ENCODE measurements at places on chromosomes 13 and 19.

- no peak for DNase-seq
Observed at GRCh38 chr19:10173527-10173926, 21.2 kb downstream of the DNMT1 start.

DNA sequence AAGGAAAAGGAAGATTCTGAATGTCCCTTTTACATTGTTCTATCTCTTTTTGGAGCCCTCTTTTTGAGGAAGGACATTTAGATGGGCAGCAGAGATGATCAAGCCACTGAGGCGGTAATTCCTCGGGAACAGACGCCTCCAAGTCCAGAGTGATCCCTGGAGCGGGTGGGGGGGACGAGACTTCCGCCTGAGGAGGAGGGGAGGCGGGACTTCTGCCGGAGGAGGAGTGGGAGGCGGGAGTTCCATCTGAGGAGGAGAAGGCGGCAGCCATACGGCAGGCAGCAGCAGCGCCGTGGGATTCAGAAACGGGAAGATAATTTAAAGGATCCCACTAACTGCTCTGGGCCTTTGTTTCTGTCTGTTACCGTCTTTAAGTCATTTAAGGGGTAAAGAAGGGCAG is 37.6 kb upstream of the CD177 start:
- no peak for DNase-seq

GRCh38 chr19:43847884-43848283 is 20.8 kb downstream of the ZNF283 start:
- DNase-seq, result no peak

- DNase-seq, result no peak
Observed at GRCh38 chr13:25874907-25875306, 176.9 kb downstream of the SHISA2 start.

DNA sequence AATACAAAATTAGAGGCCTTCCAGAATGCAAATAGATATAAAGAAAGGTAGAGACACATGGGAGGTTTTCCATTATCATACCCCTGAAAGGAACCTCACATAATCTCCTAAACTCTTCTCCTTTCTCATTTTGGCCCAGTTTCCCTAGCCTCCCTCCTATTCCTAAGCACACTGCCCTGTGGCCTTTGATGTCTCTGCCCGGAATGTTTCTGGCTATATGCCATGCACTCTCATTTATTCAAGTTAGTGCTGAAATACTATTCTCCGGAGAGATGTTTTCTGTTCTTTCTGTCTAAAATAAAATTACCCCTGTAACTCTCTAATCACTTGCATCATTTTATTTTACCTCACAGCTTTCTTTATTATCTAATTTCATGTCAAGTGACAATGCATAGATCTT is 1287.7 kb downstream of the SLITRK5 start:
- no peak for DNase-seq

GRCh38 chr13:95360464-95361097 is 59.3 kb upstream of the ABCC4 start:
- DNase-seq, result no peak

- DNase-seq, result no peak
Observed at GRCh38 chr13:39527961-39528660, 74.9 kb downstream of the LHFPL6 start.

- no peak for DNase-seq
Observed at GRCh38 chr13:98508685-98509084, 68.2 kb downstream of the STK24 start.
